ENCODE measurements at places on chromosomes 2 and 18. TPM values are rescaled to one million over a fixed set of nuclear protein-coding genes. Genes with fewer than 3 reads are reported as not detected.

CYP27A1 gene
- 30.0 TPM for total RNA-seq

DNA sequence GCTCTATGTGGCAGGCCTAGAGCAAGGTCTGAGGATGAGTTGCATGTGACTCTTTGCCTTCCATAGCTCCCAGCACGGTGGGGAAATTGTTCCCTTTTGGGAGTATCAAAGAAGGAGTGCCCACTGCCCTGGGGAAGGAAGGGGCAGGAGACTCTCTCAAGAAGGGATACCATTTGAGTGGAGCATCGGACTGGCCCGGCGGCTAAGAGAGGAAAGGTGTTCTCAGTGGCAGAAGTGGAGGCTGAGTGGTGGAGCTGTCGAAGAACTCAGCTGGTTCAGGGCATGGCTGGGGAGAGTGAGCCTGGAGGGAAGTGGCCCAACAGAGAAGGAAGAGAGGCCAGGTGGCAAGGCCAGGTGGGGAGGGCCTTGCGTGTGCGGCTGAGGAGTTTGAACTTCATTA lies 235.2 kb downstream of the DYSF start:
- DNase-seq: no peak

DNA sequence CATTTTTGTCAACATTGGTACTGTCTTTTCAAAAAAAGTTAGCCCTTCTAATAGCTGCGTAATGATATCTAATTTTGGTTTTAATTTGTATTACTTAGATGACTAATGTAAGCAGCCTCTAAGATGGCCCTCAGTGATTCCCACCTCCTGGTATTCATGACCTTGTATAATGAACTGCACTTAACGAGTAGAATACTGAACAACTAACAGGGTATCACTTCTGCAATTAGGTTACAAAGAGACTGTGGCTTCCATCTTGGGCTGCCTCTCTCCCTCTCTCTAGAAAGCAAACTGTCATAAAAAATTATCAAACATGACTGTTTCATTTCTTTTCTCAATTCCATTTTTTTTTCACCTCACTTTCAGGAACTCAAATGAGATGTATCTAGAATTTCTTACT lies 120.9 kb downstream of the RNF152 start:
- no peak for DNase-seq

DNA sequence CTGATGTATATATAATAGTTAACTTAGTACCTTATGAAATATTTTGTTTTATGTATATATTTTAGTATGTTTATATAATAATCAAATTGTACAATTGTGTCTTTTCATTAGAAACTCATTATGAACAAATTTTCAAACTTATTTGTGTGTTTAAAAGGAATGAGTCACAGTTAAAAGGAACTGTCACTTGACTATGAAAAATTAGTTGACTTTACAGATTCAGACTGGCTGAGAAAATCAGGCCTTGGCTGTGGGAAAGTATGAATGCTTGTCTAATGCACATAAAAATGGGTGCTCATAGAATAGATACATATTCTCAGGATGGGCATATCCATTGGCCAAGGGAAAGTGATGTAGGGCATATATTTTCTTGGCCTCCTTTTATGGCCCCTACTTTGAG lies 576.8 kb downstream of the SATB2 start:
- DNase-seq: no peak

DNA sequence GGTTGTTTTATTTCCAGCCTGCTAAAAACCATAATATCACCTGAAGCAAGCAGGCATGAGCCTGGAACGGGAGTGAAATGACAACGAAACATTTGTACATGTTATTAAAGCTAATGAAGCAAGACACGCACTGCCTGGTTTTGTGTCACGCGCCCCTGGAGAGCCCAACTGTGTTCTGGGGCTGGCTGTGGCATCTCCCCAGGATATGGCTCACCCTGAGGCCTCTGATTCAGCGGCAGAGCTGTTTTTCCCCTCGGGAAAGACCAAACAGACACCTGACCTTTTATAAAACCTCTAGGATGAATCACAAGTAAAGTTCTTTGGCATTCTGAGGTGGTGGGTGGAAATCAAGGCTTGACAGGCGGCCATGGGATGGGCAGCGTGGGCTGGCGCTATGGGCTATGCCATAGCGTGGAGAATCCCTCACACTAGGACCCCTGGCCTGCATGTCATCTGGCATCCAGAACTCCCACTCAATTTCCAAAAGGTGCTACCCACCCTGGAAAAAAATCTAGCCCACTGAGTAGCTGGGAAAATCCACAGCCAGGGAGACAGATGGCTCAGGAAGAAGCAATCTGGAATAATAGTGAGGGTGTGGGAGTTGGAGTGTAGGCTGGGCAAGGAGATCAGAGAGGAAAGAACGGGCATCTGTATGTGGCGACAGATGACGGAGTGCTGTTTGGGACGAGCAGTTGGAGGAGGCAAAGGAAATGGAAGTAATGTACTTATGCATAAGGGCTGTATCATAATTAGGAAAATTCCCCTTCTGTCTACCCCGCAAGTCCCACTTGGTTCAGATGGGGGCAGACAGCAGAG lies 262.0 kb downstream of the AFF3 start:
- no peak for DNase-seq

- DNase-seq: peak; percentile 46
Observed at GRCh38 chr2:86337244-86337835, at the start of gene REEP1. REEP1 (minus strand) TSS chr2:86337626; CDS start chr2:86337510, 116 bp downstream.

ITGA6 gene
- 82.3 TPM for total RNA-seq

GRCh38 chr18:36504928-36505327 lies 207.4 kb downstream of the FHOD3 start:
- no peak for DNase-seq

- no peak for DNase-seq
Observed at GRCh38 chr18:78780719-78781600, 198.7 kb upstream of the SALL3 start.

- DNase-seq: no peak
Observed at GRCh38 chr18:68583685-68584084, 131.2 kb downstream of the TMX3 start.

FOXI3 gene
- total RNA-seq: not detected

TFCP2L1 gene
- 32.7 TPM for total RNA-seq

DNA sequence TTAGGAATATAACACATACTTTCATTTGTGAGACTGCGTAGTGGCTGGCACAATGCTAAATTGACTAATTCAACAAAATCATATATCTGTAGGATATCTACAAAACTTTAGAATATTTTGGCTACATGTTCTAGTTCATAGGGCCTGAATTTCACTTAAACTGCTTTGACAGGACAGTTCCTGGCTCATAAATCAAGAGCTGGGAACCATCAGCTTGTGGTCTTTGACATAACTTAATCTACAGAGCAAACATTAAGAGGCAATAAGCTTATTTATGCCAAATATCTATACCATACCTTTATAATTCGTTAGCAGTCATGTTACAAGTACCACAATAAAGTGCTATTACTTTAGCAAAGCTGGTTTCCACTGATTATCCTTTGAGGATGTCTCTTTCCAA lies 83.5 kb downstream of the ROCK2 start:
- no peak for DNase-seq

DNA sequence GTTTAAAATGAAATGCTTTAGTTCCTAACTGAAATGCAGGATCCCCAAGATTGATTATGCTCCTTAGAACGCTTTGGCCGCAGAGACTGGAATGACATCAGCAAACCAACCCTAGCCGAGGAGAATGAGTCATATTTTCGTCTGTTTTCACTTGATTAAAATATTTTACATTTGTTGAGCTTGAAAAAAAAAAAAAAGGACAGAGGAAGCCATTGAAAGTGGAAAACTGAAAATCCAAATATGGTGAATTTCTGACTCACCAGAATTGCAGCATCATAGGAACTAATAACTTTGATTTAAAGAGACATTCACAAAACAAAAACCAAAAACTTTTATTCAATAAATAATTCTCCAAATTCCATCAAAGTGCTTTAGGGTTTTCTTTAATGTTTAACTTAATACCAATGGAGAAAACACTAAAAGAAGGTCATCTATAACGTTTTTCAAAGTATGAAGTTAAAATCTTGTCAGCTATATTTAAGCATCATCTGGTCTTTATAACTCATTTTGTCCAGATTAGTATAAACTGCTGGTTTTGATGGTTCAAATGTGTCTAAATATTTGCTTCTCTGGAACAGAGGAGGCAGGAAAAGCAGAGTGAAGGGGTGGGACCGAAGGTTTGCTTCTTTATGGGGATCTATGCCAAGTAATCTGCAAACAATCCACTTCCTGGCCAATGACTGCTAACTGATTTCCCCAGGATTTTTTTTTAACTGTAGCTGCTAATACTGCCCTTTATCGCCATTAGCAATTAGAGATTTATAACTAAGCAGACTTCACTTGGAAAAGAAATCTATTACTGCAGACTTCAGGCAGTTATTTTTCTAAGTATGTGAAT lies 30.9 kb upstream of the COL5A2 start:
- DNase-seq: no peak

GRCh38 chr2:31388736-31389135 lies 25.8 kb downstream of the XDH start:
- no peak for DNase-seq

UCN gene
- total RNA-seq: 3.2 TPM

DNA sequence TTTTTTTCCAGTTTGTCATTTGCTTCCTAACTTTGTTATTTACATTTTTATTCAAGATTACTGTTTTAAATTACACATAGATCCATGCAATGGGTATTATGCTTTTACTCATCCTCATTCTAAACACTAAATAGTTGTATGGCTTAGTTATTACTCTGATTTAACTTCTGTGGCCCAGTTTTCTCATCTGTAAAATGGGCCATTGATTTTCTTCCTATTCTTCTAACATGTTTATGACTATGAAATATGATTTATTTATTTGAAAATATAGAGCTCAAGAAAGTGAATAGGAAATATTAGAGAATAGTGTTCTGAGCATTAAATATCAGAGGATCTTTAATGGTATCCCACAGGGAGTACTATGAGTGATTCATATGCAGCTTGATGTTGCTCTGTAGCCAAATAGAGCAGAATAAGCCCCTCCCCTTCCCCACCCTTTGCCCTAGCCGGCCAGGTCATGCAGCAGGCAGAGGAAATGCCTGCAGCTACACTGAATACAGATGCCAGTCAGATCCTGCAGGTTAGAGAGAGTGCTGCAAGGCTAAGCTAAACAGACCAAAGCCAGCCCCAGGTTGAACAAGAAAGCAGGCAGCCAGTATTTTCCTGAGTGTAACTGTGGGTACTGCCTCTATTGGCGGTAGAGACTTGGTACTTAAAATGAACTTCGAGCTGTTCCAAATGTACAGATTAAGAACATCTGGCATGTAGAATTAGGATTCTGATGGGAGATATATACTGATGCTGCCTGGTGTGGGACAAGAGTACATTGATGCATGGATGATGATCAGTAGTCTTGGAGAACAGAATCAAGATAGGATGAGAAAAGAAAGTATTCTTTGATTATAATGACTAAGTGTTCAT lies 11.7 kb upstream of the ACYP2 start:
- DNase-seq: no peak

DNA sequence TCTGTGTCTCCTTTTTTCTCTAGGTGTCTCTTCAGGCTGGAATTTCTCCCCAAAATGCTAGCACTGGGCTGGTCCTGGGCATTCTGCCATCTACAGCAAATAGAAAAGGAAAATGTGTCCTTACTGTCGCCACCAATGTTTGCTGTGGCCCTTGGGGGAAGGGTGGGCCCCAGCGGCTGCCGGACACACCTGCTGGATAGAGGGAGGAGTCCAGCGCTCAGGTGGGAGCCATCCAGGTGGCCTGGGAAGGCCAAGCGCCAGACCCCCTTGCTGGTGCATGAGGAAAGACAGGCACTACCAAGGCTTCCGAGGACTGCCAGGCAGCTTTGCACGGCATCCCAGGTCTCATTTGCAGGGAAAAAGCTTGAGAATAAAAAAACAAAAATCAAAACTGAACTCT lies 147.7 kb upstream of the GATA6 start:
- no peak for DNase-seq

DNA sequence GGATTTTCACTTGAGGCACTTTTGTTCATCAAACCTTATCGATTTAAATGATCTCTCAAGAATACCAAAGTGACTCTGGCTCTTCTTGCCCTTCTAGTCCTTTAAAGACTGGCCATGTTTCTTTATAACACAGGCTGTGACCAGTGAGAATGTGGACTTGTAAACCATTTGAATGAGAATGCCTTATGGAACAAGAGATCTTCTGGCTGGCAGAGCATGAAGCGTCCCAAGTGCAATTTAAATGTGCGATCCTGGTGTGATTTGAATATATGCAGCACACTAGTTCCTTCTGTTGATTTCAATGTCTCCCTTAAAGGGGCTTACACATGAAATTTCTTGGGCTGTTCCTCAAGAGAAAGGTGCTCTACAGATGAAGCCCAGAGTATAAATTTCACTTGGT lies 262.4 kb upstream of the CCDC68 start:
- DNase-seq: no peak

DNA sequence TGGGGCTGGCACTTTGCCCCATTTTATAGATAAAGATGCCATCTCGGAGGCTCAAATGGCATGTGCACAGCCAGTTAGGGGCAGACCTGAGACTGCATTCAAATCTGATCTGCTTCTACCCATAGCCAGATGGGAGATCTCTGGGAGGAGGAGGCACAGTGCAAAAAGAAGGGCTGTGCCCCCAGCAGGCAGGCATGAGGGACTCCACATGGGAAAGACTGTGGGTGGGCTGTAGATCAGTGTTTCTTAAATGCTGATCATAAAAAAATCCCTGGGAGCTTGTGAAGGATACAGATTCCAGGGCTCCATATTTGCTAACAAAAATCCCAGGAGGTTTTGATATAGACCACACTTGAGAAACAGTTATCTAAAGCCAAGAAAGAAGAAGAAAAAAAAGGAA lies 15.2 kb downstream of the PAX8 start:
- DNase-seq: no peak

- DNase-seq: no peak
Observed at GRCh38 chr18:71249791-71250190, 960.9 kb downstream of the SOCS6 start.

GRCh38 chr2:24016376-24016761 lies 6.5 kb downstream of the MFSD2B start:
- DNase-seq: no peak

Data from vagina (tissue), 2 donors.